Activated CD4-positive, CD25-positive, alpha-beta regulatory T cell (primary cell): ENCODE measurements at places on chromosomes 5 and 9.

DNA sequence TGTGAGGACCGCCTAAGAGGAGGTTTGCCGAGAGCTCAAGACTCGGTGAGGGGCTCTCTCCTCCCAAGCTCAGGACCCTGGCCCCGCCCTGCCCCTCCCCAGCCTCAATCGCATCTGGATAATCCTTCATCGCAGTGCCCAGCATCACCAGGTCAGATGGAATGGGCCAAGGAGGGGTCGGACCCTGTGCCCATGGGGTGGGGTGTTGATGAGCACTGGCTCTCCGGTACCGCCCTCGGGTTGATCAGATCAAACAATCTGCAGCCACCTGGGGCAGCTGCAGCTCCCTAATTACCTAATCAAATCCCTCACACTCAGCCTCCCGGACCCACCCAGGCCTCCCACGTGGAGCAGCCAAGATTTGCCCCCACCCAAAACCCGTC is 24.4 kb upstream of the TDRD7 start:
- no peak for DNase-seq

- no peak for DNase-seq
Observed at GRCh38 chr9:130008538-130008937, 34.5 kb downstream of the FNBP1 start.

DNA sequence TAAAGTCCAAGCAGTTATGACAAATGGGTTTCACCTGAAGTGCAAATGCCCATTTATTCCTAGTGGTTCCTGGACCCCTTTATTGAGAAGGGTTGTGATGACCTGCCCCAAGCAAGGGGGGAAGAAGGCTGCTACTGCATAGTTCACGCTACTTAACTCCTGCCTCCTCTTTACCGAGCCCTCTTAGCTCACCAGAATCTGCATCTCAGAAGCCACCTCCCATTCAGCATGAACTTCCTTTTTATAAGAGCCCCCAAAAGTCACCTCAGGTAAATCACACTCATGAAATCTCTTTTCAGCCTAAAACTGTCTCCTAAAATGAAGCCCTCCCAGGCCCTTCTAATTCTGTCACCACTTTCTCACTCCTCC is 26.6 kb upstream of the C9orf72 start:
- DNase-seq = no peak

- no peak for DNase-seq
Observed at GRCh38 chr9:2613730-2614271, 7.8 kb upstream of the VLDLR start.

GRCh38 chr5:57307516-57307915 is 133.7 kb downstream of the GPBP1 start:
- no peak for DNase-seq
